ENCODE measurements at places on chromosomes 5 and 9. TPM values are rescaled to one million over a fixed set of nuclear protein-coding genes. Genes with fewer than 3 reads are reported as not detected.

The SEC61B gene
- polyA plus RNA-seq: 378 TPM

The FAM151B gene
- 1.3 TPM for polyA plus RNA-seq

The ANKRD34B gene
- not detected for polyA plus RNA-seq

The PCDHB4 gene
- polyA plus RNA-seq: 0.90 TPM

The ATP10B gene
- polyA plus RNA-seq: 0.11 TPM

The FAM170A gene
- polyA plus RNA-seq: not detected

The SPATA31D4 gene
- not detected for polyA plus RNA-seq

The UBE2QL1 gene
- 0.90 TPM for polyA plus RNA-seq

The EHMT1 gene
- polyA plus RNA-seq: 42.1 TPM

The PCDHA3 gene
- polyA plus RNA-seq: 0.52 TPM

The ZDHHC12 gene
- polyA plus RNA-seq: 28.8 TPM

The UQCRQ gene
- polyA plus RNA-seq: 171 TPM

The CLIC3 gene
- polyA plus RNA-seq: 0.33 TPM

The FYB1 gene
- polyA plus RNA-seq: 12.1 TPM

The SOX30 gene
- 0.03 TPM for polyA plus RNA-seq

The FOXD4L6 gene
- not detected for polyA plus RNA-seq

The CCNO gene
- 8.2 TPM for polyA plus RNA-seq

The SCAI gene
- 0.79 TPM for polyA plus RNA-seq

The TMC1 gene
- not detected for polyA plus RNA-seq

The TMCO6 gene
- polyA plus RNA-seq: 17.5 TPM

The FGF10 gene
- 63.3 TPM for polyA plus RNA-seq

The HTR4 gene
- polyA plus RNA-seq: not detected

The FOXD4L4 gene
- not detected for polyA plus RNA-seq

The PCDHGA7 gene
- polyA plus RNA-seq: 0.38 TPM

The KCNV2 gene
- polyA plus RNA-seq: not detected

The RPS23 gene
- polyA plus RNA-seq: 4,242 TPM

The LRRC19 gene
- polyA plus RNA-seq: not detected

The FOXD4L5 gene
- 0.11 TPM for polyA plus RNA-seq

The CDX1 gene
- polyA plus RNA-seq: 0.34 TPM

The ECM2 gene
- 1.8 TPM for polyA plus RNA-seq

The RLN2 gene
- not detected for polyA plus RNA-seq

The FNBP1 gene
- polyA plus RNA-seq: 20.1 TPM

The PRDM12 gene
- polyA plus RNA-seq: 0.03 TPM

The OR1J2 gene
- not detected for polyA plus RNA-seq

The GRXCR2 gene
- not detected for polyA plus RNA-seq

The DNAI1 gene
- polyA plus RNA-seq: not detected

The TMEFF1 gene
- polyA plus RNA-seq: 0.03 TPM

The ZNF300 gene
- 1.8 TPM for polyA plus RNA-seq

The C5orf58 gene
- polyA plus RNA-seq: not detected

The TMEM252 gene
- not detected for polyA plus RNA-seq

The CDH6 gene
- 2.2 TPM for polyA plus RNA-seq

The GRIA1 gene
- polyA plus RNA-seq: 0.45 TPM

Measured in adipose tissue (tissue), 3 donors.